ENCODE measurements at places on chromosomes 12 and 14.
A peak's percentile ranks its signal among the peaks of the same experiment; 100 is the strongest.

- no peak for DNase-seq
These were observed 146.7 kb downstream of the DYRK2 start for GRCh38 chr12:67795236-67795635.

DNA sequence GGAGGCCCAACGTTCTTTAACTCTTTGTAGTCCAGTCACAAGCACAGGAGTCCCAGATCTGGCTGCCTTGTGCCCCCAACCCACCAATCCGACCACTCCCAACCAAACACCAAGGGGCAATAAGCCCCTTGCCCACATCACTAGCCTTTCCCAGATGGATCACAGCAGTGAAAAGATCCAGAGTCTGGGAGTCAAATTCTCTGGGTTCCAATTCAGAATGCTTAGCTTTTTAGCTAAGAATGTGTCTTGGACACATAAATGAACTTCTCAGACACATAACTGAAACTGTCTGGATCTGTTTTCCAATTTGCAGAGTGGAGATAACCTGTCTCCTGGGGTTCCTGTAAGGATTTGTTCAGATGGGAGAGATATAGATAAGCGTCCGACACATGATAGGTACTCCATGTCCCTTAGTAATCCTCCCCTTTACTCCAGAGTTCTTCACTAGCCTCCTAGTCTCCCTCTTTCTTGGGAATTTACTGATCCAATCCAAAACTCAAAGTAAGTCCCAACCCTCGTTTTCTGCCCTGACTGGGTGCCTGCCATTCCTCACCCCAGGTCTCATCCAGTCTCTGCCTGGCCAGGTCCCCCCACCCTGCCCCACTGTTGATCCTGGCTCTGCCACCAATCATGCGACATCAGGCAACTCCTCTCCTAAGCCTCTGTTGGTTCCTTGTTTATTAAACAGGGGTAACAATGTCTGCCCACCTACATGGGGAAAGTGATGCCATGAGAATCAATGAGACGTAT, 439 bp upstream of the TNFRSF1A start:
- DNase-seq = no peak

DNA sequence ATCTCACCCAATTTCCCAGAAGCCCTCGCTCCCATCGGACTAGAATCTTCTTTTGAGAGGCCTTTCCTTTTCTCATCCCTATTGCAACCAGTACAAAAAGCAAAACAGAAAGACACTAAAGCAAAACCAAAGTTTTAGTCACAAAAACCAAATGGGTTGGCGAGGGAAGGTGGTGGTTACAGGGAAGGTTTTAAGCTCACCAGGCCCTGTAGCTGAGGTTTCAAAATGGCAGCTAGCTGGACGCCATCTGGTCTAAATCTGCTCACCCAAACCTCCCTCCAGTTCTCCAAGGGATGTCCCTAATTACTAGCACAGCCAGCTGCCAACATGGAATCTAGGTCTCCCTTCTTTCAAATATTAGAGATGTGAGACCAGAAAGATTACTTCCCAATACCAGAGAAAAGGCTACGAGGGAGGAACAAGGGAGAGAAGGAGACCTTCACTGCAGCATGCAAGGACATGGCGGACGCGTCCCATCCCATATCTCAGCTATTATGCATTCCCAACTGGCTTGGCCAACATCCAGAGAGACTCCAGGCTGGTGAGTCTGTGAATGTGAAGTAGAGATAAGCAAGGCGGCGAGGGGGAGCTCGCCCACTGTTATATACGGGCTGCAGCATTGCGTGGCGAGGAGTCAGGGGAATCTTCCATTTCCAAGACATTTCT, 70.8 kb downstream of the DPF3 start:
- no peak for DNase-seq

- DNase-seq = no peak
These were observed 270.7 kb upstream of the PDE3A start for GRCh38 chr12:20097626-20098025.

DNA sequence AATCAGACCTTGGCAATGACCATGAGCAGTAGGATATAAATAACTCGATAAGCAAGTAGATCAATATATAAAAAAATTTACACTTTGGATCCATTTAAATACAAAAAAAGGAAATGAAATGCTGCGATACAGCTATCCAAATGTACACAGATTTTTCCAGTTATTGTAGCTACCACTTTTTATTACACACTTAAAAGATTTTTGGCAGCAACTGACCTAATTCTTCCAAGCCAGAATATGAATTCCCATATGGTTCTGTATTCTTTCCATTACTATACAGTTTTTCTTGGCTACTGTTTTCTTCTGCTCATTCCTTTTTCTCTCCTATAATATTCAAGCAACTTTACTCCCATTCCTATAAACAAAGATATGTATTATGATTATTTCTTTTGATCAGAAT, 52.2 kb downstream of the TMTC1 start:
- no peak for DNase-seq

DNA sequence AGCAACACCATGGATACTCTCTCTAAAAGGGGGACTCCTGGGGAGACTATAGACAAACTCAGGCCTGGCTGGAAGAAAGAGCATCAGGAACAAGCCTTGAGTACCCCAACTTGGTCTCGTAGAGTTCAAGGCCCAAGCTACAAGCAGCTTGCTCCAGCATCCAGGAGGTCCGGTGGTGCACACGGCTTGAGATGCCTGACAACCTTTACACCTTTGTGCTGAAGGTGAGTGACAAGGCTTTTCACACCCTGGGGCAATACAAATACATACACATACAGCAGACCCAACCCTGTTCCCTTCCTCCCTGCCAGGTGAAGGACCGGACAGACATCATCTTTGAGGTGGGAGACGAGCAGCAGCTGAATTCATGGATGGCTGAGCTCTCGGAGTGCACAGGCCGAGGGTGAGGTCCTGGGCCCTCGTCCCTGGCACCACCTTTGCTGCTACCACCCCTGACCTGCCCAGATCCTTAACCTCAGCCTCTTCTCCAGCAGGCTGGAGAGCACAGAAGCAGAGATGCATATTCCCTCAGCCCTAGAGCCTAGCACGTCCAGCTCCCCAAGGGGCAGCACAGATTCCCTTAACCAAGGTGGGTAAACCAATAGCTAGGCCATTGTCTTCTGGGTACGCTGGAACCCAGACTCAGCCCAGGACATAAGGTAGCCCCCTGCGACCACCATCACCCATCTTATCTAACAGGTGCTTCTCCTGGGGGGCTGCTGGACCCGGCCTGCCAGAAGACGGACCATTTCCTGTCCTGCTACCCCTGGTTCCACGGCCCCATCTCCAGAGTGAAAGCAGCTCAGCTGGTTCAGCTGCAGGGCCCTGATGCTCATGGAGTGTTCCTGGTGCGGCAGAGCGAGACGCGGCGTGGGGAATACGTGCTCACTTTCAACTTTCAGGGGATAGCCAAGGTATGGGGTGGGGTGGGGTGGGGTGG, 41.2 kb downstream of the SH2B3 start:
- no peak for DNase-seq

DNA sequence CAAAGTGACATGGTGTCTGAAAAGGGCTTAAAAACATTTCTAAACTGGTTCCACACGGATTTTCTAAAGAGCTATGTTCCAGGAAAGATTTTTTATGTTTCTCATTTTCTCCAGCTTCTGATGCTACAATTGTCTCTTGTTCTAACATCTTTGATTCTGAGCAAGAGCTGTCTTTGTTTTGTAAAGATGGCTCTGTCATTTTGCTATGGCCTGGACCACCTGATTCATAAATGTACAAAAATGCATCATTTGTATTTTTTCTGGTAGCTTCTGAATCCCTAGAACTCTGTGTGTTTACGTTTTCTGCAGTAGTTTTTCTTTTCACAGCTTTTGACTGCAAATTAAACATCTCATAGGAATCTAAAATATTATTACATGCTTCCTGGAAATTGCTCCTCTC, 3.2 kb downstream of the MLH3 start:
- no peak for DNase-seq

GRCh38 chr12:93413064-93413463, 28.7 kb downstream of the UBE2N start:
- no peak for DNase-seq

DNA sequence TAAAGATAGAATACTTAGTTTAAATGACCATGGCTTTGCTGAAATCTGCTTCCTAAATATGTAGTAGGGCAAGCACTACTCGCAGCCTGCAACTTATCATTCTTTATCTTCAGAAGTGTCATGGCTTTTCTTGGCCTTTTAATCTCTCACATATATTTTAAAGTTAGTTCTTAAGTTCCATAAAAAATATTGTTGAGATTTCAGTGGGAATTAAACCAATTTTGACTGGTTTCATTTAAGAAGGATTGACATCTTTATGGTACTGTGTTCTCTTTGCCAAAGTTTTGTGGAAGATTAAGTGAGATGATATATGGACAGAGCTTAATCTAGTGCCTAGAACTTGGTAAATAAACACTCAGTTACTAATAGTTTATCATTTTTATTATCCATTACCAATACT, 56.7 kb downstream of the KIAA0586 start:
- DNase-seq = no peak

DNA sequence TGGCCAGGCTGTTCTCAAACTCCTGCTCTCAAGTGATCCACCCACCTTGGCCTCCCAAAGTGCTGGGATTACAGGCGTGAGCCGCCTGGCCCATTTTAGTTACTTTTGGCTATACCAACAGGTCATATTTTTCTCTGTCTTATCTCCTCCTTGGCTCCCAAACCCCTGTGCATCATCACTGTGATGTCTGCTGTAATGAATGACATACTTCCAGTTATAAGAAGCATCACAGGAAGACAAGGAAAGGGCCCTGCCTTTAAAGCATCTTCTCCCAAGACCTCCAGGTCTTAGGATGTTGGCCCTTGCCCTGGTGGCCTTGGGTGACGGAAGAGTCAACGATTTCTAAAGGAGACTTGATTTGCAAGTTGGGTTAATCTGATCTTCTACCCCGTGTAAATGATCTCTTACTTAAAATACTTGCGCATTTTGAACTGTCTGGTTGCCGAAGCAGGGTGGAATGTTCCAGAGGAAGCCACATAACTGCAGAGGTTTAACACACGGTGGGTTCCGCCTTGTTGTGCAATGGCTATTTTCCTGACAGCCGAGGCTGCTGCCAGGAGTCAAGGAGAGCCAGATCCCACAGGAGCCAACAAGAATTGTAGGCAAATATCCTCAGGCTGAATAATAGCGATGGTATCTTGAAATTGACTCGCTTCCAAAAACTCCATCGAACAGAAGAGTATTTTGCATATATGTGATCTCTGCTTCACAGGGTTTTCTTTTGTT, 55.7 kb upstream of the PLXNC1 start:
- no peak for DNase-seq

GRCh38 chr12:122304924-122305323, 38.6 kb upstream of the VPS33A start:
- DNase-seq = no peak

DNA sequence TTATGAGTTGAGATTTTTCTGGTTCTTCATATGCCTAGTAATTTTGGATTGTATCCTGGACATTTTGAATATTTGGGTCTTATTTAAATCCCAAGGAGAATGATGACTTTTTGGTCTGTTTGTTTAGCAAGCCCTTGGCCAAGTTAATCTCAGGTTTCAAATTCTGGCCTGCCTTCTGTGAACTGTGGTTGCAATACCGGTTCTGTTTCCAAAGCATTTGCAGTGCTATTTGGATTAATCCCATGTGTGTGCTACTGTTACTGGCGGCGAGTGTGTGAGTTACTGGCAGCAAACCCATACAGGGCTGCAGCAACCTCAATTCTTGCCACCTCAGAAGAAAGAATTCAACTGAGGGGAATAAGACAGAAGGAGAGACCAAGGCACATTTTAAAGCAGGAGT, 51.1 kb downstream of the TMEM260 start:
- no peak for DNase-seq

GRCh38 chr14:47270715-47271114, 404.7 kb downstream of the MDGA2 start:
- no peak for DNase-seq

GRCh38 chr14:104351849-104352492, 213.6 kb downstream of the KIF26A start:
- no peak for DNase-seq

DNA sequence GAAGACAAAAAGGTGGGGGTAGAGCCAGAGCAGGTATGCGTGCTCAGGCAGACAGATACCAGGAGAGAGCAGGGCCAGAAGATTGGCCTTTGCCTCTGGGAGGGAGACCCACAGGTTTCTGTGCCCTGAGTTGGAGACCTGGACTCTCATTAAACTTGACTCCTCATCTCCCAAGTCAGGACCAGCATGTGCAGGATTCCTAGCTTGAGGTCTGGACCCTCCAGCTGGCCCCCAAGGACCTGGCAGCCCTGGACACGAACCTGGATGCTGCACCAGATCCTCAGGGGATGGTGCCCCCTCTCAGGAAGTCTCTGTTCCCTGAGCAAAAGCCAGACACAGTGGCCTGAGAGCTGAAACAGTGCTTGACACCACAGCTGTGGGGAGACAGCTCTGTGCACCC, 10.5 kb upstream of the KRT73 start:
- DNase-seq = no peak

- DNase-seq = no peak
These were observed 175.4 kb downstream of the PHETA1 start for GRCh38 chr12:111193496-111193895.

DNA sequence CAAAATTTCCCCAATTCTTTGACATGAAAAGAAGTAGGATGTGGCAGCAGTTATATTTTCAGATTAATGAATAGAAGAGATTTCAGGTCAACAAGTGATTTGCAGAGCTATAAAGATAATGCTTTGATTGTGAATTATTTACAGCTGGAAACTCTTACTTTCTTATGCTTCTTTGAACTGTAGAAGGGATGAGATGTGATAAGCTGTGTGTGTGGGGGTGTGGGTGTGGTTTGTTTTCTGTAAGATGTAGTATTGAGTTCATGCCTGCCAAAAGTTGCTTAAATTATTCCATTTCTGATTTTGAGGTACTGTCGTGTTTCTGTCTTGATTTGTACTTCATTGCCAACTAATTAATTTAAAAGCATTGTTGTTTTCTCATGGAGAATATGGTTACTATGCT, 22.7 kb downstream of the AEBP2 start:
- DNase-seq = peak; percentile 8

DNA sequence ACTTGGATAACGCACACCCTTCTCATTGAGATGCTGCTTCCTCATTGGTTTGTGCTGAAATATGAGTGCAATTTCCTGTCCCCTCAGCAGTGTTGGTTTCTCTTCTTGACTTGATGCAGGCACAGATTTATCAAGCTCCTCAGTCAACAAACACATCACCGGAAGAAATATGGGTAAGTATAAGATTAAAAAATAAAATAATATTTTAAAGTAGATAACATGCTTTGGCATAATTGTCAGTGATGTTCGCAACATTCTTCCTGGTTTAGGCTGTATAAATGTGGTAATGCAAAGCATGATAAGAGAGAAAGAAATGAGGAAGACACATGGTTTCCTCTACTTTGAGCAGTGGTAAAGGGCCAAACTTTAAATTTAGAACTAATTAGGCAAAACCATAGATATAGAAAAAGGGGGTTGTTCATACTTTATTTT, at the start of gene GPR65:
Gene GPR65, plus strand, starts transcription at position 86 of the 432 bp plus-strand sequence. CDS start 5,713 bp downstream, outside the sequence.
- no peak for DNase-seq

GRCh38 chr12:113639474-113639873, 167.8 kb upstream of the LHX5 start:
- no peak for DNase-seq

Measured in stimulated activated CD8-positive, alpha-beta memory T cell treated with anti-CD3 and anti-CD28 coated beads, Interleukin-4, amount 100 ng/mL, for 4 hours (primary cell).